ENCODE measurements at places on chromosomes 12 and 14.

GRCh38 chr12:32145096-32145495 lies 38.4 kb downstream of the BICD1 start:
- no peak for DNase-seq

- DNase-seq: no peak
These were observed 11.2 kb downstream of the LGMN start for GRCh38 chr14:92737206-92737605.

DNA sequence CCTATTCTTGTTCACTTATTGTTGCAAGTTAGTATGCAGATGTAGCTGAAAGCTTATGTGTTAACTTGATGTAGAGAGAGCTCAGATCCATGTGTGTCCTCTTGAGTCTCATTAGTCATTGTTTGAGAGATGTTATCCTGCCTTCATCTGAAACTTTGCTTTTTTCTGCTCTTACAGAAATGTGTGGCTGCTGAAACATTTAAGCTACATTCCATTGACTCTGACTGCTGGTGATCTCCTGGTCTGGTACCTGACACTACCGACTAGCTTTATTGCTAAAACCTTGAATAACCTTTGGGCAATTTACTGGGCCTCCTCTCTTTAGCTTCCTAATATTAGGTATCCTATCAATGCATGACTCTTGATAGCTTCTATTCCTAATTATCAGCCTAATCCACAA lies 705.6 kb upstream of the FOXG1 start:
- DNase-seq: no peak

DNA sequence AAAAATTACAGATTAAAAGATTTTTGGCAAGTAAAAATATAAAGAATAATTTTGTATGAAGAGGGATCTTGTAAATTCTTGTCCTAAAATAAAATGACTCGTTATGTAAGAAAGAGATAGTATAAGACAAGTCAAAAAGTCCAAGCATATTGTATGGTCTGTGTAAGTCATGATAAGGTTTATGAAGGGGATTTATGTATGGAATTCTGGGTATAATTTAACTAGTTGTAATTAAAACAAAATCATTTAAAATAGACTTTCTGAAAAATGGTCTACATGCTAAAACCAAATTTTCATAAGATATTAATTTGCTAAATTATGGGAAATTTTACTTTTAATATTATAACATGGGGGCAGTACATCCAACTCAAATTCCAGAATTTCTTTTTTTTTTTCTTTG lies 17.6 kb upstream of the PEX5 start:
- no peak for DNase-seq

DNA sequence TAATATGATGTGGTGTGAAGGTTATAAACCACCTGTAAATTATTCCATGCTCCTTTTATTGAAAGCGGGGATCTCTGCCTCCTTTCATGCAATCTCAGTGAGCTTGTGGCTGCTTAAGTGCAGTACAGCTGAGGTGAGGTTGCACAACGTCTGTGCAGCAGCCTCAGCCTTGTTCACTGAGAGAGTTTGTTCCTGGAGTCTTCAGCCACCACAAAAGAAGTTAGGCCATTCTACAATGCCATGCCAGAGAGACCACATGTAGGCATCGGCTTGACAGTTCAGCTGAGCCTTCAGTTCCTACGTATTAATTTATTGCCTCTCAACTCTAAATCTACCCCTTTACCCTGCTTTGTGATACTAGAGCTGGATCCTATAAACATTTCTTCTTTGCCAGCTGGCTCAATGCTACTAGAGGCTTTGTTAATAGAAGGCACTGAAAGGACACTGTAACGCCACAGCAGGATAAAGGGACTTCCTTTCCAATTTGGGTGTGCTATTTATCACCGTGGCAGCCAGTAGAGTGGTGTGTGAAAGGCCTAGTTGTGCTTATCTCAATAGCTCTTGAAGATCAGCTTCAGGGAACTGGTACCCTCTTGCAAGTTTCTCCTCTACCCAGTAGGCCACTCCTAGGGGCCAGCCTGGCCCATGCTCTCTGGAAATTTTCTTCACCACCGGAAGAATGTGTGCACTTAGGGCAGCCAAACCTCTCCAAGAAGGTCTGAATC lies 337.7 kb downstream of the IPO8 start:
- no peak for DNase-seq

- no peak for DNase-seq
These were observed 38.9 kb upstream of the PPP1R12A start for GRCh38 chr12:79973801-79974200.

DNA sequence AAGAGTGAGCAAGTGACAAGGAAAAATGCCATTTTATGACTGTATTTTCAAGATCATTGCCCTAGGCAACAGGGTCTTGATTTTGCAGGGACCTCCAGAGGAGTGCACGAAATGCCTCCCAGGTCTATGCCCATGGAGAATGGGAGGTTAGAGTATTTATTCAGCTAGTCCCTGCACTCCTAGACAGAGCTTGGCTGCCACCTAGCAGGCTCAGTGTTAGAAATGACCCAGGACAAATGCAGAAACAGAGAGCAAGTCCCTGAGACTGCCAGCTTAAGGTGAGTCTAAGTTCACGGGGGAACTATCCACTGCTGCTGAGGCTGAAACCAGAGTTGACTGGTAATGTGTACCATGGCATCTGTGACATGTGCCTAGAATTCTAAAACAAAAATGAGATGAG lies 506.4 kb downstream of the MED13L start:
- DNase-seq: no peak

DNA sequence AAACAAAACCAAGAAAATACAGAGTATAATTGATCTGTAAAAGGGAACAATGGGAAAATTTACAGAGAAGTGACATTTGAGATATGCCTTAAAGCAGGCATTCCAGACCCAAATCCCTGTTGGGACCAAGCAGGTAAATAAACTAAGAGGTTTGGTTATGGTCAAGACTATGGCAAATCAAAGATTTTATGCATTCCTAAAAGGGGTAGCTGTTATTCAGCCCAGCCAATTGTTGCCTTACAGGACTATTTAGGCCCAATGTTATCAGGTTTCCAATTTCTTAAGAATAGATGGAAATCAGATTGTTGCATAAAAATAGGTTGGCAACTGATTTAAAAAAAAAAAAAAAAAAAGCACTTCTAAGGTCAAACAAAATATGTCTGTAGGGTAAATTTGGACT lies 5.3 kb downstream of the DNAI7 start:
- no peak for DNase-seq

- no peak for DNase-seq
These were observed 49.1 kb downstream of the SSPN start for GRCh38 chr12:26244503-26244902.
